NCI-H2227 treated with DMSO at 0.1 percent for 48 hours (cell line): ENCODE measurements at places on chromosomes 5 and 9.

- DNase-seq: no peak
These were observed 493.7 kb upstream of the SGCD start for GRCh38 chr5:155833287-155833686.

DNA sequence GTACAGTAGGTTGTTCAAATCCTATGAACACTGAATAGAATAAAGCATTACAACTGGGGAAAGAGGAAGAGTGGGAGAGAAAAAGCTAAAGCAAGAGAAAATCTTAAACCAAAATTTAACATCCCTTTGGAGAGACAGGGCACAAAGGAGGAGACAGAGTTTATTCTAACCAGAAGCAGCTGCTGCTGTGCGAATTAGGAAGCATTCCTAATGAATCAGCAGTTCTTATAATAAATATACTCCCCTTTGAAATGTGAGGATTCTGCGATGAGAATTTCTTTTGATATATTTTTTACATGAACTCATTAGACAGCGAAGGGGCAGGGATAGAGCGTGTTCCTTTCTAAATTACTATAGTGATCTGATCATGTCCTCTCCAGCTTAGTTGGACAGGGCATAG lies 233.4 kb downstream of the DENND1A start:
- no peak for DNase-seq

GRCh38 chr9:89052470-89053097 lies 61.3 kb downstream of the S1PR3 start:
- no peak for DNase-seq

DNA sequence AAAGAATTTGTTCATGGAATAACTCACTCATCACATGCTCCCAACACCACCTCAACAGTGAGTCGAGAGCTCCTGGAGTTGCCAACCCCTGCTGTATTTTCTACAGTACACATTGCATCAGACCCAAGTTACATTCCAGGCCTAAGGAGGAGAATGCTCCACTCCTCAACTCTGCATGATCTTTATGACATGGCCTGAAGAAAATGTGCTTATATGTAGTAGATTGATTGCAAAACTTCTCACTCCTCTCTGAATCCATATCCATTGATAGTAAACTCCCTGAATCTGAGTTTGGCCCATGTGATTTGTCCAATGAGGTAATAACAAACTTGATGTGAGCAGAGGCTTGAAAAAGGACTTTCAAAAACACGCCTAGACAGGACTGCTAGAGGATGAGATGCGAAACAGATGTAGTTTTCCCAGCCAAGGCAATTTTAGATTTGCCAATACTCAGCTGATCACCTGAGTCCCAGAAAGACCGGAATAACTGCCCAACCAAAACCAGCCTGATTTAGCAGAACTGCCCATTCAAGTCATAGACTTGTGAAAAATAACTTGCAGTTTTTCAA lies 29.0 kb upstream of the PAPPA start:
- DNase-seq: no peak

DNA sequence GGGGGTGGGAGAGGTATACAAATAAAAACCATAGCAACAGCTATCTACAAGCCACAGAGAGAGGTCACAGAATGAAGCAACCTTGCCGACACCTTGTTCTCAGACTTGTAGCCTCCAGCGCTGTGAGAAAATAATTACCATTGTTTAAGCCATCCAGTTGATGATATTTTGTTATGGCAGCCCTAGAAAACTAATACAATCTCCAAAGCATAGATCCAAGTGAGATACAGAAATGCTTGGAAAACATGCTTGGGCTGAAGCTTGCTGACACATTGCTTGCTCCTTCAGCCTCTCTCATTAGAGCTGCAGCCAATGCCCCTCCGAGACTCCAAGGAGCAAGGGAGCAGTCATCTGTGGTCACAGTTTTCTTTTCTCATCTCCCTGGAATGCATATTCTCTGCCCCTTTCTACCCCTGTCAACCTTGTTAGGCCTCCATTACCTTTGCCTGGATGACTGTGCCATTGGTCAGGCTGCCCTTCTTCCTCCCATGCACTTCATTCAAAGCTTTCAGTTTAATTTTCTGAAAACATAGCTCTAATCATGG lies 401.4 kb upstream of the KLF4 start:
- no peak for DNase-seq

GRCh38 chr5:177427919-177428573 lies 1.6 kb downstream of the GRK6 start:
- no peak for DNase-seq

DNA sequence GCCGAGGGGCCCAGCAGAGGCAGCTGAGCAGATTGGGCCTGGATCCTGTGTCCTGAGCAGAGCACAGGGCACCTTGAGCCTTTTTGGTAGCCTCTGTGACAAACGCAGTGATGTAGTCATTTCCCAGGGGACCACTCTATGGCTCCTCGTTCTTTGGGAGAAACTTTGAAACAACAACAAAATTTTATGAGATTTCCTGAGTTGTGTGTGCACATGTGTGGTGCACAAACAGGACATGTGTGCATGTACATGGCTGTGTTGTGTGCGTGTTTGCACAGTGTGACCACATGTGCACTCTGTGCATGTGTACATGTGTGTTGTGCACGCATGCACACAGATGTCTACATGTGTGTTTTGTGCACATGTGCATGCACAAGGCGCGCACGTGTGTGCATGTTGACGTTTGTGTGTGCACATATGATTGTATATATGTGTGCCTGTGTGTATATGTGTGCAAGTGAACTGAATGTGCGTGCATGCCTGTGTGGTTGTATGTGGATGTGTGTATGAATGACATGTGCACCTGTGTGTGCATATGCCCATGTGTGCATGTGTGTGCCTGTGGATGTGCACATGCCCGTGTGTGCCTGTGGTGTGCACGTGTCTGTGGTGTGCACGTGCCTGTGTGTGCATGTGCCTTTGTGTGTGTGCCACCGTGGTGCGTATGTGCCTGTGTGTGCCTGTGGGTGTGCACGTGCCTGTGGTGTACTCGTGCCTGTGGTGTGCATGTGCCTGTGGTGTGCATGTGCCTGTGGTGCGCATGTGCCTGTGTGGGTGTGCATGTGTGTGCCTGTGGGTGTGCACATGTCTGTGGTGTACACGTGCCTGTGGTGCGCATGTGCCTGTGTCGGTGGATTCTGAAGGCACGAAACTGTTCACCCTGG lies 221.6 kb downstream of the CACNA1B start:
- no peak for DNase-seq

DNA sequence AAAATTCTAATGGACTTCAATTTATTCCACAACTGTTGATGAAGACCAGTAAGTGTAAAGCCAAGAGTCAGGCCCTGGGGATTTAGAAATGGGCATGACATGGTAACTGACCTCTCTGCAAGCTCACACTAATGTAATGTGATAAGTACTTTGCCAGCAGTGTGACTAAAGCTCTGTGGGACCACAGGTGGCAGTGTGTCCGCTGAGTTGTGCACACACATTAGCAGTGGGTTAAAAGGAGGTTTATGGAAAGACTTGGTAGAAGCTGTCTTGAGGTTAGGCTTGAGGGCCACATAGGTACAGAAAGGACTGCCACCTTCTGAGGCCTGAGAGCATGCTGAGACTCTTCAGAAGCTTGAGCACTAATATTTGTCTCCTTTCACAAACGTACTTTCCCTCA lies 67.6 kb downstream of the UBAP1 start:
- DNase-seq: no peak

DNA sequence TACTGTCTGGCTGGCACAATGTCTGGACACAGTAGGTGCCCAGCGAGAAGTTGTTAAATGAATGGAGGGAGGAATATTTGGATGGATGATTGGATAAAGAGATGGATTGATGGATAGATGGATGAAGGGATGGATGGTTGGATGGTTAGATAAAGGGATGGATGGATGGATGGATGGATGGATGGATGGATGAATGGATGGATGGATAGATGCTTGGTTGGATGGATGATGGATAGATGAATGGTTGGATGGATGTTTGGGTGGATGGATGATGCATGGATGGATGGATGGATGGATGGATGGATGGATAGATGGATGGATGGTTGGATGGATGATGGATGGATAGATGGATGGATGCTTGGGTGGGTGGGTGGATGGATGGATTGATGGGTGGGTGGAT lies 90.4 kb downstream of the UBE2QL1 start:
- no peak for DNase-seq

DNA sequence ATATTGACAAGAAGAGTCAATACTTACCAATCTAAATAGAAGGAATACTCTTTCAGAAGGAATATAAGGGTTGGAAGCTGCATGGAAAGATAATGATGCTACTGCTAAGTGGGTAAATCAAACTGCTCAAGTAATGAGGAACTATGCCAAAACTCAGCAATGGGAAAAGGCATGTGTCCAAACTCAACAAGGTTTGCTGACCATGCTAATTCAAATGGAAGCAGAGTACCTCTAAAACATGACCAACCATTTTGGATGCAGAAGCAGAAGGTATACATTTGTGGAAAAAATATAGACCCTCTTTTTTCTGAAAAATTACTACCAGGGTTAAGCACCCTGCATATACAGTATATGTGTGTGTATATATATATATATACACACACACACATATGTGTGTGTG lies 21.1 kb downstream of the TMEM232 start:
- DNase-seq: no peak

DNA sequence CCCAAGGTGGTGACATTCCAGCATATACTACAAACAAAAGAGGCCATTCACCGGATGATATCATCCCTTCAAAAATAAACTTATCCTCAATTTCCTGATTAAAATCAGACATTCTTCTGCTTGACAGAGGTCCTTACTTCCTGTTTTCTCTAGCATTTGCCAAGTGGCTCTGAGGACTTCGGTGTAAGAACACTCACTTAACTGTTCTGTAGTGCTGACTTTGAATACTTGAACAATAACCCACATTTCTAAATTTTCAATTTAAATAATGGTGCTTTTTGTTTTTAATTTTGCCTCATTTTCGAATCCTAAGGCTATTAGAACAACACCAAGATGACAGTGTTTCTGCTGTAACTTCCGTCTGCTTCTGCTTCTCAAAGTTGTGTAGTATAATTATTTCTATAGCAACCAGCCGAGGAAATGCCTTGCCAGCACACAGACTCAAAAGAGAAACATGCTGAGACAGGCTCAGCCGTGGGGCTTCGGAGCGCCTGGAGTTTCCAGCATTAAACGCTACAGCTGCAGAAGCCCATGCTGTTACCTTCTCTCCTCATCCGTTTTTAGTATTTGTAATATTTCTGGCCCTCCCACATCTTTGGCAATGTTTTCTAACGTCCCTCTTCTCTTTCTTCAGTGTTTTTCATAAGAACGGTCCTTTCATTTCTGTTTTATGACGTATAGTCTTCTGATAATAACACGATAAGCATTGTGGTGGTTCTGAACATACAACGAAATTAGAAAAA lies 19.5 kb upstream of the ANXA1 start:
- no peak for DNase-seq

DNA sequence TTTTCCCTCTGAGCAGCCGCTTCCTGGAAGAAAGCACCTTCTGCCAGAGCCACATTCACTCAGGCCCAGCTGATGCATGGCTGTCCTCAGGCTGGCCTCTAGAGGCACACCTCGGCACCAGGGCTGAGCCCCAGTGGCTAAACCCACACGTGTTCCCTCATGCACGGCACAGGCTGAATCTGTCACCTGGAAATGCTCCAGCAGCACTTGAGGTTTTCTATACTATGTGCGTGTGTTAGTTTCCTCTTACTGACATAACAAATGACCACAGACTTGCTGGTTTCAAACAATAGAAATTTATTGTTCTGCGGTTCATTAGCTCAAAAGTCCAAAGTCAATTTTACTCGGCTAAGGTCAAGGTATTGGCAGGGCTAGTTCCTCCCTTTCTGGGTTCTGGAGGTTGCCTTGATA lies 141.4 kb downstream of the LRRC70 start:
- DNase-seq: no peak

GRCh38 chr5:40413743-40414142 lies 266.0 kb upstream of the PTGER4 start:
- no peak for DNase-seq

- no peak for DNase-seq
These were observed 655.3 kb downstream of the LRRC70 start for GRCh38 chr5:63233911-63234310.

- no peak for DNase-seq
These were observed 106.3 kb upstream of the NR3C1 start for GRCh38 chr5:143509758-143510221.

DNA sequence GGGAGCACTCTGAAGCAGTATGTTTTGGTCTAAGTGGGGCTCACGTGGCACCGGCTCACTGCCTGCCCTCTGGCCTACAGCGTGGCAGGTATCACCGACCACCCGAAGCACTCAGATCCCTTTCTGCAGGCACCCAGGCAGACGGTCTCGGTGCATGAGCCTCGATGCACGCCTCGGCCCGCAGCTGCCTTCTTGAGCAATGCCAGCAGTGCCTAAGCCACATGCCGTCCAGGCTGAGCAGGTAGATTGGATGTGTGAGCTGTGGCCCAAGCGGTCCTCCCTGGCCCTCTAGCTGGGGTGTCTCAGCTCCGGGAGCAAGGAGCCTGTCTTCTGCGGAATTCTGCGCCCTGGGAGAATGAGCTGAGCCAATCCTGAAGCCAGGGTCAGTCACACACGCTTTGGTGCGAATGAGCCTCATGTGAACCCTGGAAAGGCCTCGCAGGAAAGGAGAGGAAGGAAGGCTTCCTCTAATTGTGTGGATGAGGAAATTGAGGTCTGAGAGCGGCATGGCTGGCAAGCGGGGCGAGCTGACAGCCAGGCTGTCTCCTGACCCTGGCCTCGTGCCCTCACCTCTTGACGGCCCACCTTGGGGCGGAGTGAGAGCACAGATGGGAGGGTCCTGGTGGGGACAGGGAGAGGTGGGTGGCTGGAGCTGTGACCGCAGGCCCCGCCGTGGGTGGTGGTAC lies 14.4 kb downstream of the RXRA start:
- DNase-seq: no peak

GRCh38 chr5:5340206-5340729 lies 82.2 kb upstream of the ICE1 start:
- no peak for DNase-seq

DNA sequence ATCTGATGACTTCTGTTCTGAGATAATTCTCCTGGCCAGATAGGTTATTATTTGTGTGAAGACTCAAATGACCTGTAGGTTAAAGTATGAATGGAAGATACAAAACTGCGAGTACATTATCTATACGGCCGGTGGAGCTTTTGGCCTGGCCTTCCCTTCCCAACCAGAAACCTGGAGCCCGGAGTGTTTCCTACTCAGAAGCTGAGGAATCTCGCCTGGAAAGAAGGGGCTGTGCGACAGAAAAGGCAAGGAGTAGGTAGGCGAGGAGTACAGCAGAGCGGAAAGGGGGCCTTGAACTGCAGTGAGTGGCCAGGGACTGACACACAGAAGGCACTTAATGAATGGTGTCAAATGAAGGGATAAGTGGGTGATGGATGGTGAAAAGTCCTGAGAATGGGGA lies 34.6 kb downstream of the ANGPTL2 start:
- no peak for DNase-seq

GRCh38 chr5:159630545-159630944 lies 285.7 kb upstream of the ADRA1B start:
- no peak for DNase-seq
